AG08395 (cell line): ENCODE measurements at places on chromosomes 6 and 20.

GRCh38 chr6:88376768-88377387 is 210.7 kb upstream of the CNR1 start:
- DNase-seq = peak; percentile 70

GRCh38 chr6:167441715-167442206 is 116.9 kb downstream of the TTLL2 start:
- DNase-seq = no peak

DNA sequence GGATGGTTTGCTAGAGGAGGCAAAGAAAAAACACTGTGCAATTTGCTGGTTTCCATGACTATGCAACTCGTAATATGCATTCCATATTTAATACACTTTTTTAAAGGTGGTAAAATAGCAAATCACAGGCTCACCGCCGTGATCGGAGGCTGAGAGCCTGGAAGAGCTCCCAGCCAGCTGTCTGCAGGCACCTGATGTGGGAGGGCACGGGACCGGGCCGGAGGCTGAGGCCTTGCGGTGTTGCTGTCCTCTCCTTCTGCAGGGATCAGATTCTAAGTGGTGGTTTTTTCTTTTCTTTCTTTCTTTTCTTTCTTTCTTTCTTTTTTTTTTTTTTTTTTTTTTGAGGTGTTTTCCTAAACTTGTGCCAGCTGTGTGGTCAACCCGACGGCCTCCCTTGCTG is 282.3 kb downstream of the CDH4 start:
- DNase-seq = no peak

DNA sequence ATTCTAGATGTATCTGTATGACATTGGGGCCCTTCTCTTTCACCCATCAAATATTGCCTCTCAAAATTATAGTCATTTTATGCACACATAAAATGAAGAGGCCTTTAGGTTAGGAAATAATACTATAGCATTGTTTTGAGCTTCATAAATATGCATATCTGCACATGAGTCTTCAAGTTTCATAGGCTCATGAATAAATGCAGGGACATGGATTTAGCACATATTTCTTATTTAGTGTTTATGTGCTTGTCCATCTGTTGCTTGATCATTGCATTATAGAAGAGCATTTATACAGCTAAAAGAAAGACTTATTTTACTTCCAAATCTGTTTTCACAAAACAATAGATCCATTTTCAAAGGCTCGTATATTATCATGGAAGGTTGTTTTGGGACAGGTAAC is 455.8 kb downstream of the EPM2A start:
- no peak for DNase-seq

DNA sequence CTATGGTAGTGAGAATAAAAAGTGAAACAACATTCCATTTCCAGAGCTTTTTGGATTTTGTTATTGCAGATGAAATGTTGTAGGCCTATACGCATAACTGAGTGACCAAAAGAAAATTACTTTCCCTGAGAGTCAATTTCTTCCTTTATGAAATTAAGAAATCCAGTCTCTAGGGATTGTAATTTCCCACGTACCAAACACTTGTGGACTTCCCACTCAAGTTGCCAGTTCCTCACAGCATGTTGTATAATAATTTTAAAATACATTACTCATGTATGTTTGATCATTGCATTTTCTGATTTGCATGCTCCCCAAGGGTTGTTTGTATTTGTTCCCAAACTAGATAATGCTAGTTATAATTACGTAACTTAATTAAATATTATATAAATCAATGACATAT is 12.0 kb upstream of the PRDM1 start:
- DNase-seq = no peak

GRCh38 chr6:113318575-113318917 is 538.6 kb upstream of the MARCKS start:
- no peak for DNase-seq

DNA sequence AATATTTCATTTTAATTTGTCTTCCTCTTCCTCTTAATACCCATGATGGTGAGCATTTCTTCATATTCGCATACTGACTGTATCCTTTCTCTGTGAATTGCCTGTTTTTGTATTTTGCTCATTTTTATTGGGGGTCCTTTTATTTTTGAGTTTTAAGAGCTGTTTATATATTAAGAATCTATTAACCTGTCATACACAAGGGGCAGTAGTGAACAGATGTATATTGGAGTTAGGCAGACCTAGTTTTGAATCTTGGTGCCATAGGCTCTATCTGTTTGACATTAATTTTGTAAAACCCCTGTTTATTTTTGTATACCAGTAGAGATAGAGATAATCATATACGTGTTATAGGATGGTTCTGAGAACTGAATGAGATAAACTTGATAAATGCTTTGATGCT is 3.1 kb upstream of the WFDC5 start:
- DNase-seq = no peak

- no peak for DNase-seq
Observed at GRCh38 chr6:156336733-156337132, 440.4 kb upstream of the ARID1B start.

GRCh38 chr6:41972826-41973225 is 31.2 kb upstream of the CCND3 start:
- no peak for DNase-seq

DNA sequence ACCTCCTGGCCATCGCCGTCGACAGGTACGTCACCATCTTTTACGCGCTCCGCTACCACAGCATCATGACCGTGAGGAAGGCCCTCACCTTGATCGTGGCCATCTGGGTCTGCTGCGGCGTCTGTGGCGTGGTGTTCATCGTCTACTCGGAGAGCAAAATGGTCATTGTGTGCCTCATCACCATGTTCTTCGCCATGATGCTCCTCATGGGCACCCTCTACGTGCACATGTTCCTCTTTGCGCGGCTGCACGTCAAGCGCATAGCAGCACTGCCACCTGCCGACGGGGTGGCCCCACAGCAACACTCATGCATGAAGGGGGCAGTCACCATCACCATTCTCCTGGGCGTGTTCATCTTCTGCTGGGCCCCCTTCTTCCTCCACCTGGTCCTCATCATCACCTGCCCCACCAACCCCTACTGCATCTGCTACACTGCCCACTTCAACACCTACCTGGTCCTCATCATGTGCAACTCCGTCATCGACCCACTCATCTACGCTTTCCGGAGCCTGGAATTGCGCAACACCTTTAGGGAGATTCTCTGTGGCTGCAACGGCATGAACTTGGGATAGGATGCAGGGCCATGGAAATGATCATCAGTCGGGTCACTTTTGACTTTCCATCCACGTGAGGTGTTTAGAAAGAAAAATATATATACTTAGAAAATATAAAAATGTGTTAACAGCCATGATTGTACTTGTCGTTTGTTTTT is 868 bp downstream of the MC3R start:
- peak; percentile 6 for DNase-seq

DNA sequence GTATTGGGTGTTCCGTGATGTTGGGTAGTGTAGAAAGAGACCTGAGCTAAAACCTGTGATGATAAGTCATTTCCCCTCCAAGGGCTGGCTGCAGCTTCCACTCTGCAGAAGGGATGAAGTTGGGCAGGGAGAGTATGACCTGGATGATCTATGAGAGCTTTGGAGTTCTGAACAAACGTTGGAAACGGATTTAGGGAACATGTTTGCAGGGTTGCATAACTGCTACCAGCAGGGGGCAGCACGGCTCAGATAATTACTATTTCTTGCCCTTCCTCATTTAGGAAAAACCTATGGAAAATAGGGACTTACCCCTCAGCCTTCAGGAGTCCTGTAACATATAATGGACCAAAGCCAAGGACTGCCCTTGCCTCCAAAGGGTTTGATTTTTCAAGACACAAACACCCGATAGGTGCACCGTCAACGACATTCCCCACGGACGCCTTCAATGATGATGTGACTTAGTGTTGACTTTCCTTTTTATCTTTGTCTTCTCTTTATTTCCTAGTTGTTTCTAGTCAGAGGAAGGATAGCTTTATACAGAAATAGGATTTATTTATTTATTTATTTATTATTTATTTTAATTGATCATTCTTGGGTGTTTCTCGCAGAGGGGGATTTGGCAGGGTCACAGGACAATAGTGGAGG is 164.9 kb upstream of the SASH1 start:
- peak; percentile 64 for DNase-seq

DNA sequence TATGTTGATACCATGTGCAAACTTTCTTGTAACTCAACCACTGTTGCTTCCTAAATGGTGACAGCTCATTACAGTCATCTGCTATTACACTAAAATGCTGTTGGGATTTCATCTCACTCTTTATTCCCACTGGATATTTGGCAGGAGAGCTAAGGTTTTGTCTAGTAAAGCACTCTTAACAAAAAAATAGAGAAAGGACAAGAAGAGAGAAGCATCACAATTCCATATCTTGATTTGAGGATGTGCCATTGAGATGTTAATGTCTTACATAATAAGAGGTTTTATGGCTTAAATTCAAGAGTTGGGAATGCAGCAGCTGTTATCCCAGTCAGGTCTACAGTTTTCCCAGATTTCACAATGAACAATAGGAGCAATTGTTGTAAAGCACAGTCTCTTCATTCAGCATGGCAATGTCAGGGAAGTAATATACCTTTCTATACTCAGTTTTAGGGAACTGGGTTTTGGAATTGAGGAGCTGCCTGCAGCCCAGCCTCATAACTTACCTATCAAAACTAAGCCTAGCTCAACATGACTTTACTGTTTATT is 134.9 kb downstream of the ISM1 start:
- no peak for DNase-seq

- no peak for DNase-seq
Observed at GRCh38 chr6:128526152-128526914, 5.9 kb upstream of the PTPRK start.

- DNase-seq = no peak
Observed at GRCh38 chr20:48984575-48985219, 61.4 kb upstream of the CSE1L start.

DNA sequence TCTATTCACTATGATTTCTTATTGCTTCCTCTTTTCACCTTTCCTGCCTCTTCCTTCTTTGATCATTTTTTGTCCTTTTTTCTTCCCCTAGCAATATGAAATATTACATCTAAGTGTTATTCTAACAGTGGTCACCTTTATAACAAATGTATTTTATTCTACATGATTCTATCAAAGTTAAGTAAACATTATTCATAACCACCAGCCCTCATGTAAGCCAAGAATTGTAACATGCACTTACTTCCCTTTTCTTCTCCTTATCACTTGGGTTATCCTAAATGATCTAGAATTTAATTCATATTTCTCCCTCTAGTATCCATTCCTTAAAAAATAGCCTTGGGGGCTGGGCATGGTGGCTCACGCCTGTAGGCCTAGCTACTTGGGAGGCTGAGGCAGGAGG is 88.3 kb upstream of the SLC22A23 start:
- no peak for DNase-seq

DNA sequence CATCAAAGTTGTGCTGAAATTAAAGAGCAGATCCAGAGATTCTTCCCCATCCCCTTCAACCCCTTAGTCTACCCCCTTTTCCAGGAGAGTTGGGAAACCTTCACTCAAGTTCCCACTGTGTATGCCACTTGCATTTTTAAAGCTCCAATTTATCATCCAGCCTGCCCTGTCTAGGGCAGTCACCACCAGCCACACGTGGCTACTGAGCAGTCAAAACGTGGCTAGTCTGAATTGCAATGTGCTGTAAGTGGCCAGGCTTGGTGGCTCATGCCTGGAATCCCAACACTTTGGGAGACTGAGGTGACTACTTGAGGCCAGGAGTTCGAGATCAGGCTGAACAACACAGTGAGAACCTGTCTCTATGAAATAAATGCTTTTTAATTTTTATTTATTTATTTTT is 34.9 kb downstream of the ERGIC3 start:
- no peak for DNase-seq

DNA sequence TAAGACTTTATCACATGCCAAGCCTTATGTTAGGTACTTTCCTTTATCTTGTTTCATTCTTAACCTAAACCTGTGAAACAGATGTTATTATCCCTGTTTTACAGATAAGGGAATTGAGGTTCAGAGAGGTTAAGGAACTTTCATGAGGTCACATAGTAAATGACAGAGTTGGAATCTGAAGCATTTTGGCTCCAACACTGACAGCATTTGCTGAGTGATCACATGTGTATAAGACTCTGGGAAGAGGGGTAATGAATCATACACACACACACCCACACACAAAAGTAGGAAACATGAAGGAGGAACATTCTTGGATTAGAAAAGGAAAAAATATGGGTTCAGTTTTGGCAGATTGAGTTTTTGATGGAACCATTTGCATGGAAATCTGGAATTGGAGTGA is 212.5 kb downstream of the GJA1 start:
- DNase-seq = peak; percentile 27
